ENCODE measurements at places on chromosomes 4 and X. TPM values are rescaled to one million over a fixed set of nuclear protein-coding genes. Genes with fewer than 3 reads are reported as not detected.

RAB40A gene
- 0.07 TPM for total RNA-seq

DNA sequence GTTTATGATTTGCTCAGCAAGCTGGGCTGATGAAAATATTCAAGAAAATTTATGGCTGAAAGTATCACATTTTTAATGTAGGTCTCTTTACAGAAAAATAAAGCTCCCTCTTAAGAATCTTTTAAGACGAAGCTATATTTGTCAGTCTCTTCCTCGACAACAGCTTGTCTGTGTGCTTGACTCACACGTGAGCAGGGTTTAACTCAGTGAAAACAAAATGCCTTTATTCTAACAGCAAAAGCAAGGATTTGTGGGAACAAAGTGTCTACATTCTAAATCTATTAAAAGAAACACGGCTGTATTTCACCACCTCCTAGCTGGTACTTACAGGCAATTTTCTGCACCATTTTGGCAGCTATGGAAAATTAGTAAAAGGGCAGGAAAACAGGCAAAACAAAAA, 75.5 kb downstream of the NYX start:
- DNase-seq = no peak

- peak; percentile 1 for DNase-seq
These were observed at the start of gene GPRASP1 for GRCh38 chrX:102651242-102652011. GPRASP1 (plus strand) TSS chrX:102651483; CDS start chrX:102653914, 2,431 bp downstream.

DNA sequence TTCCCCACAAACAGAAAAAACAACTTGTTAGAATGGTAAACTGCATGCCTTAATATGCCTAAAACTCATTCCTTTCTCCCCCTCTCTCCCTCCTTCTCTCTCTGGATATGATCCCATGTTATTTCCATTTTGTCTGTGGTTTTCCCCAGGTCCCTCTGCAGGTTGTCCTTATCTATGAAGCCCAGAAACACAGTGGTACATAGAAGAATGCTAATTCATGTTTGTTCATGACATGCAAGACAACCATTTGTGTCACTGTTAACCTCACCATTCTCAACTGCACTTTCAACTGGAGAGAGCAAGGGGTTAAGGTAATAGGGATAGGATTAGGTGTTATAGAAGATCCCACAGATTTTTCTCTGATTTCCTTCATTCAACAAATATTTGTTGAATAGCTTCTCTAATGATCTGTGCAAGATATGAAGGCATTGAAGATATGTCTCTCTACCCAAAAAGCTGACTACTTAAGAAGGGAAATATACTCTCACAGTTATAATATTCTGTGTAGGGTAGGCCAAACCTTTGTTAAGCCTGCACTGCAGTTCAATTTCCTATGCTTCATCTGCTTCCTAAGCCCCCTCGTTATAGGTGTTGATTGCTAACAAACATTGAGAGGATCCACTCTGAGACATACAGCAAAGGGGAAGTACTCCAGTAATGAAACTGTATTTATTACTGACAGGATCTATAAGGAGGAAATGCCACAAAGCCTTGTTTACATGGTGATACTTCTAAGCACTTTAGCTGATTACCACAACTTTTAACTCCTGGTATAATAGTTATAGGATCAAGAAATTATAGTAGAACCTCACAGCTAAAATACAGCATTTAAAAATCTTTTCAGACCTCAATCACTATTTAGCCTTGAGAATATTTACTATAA, 96.1 kb downstream of the FRYL start:
- no peak for DNase-seq

DNA sequence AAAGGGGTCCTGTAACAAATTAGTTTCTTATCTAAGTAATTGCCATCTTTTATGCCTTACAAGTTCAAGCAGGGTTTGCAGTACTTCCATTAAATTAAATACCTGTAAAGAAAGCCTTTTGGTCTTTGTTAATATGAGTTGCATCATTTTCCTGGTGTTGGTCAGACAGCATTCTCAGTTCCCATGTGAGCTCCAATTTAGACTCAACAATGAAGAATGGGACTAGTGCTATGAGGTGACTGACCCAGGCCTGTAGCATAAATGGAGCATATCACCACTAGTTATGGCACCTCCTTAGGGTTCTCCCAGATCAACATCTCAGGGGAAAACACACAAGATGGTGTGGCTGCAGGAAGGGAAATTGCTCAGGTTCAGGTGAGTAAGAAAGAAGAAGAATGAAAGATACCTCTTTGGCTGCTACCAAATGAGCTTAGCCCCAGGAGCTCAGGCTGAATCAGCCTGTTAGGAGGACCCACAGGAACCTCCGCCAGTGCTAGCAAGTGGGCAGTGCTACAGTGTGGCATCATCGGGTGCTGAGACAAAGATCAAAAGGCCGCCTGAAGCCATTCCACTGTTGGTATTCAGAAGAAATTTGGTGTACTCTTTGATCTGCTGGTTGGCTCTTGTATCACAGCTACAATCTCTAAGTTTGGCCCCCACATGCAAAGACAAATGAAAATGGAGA, 1.8 kb downstream of the TTC29 start:
- peak; percentile 53 for DNase-seq

PRRG1 gene
- total RNA-seq = 9.8 TPM

GJB1 gene
- total RNA-seq = not detected

DNA sequence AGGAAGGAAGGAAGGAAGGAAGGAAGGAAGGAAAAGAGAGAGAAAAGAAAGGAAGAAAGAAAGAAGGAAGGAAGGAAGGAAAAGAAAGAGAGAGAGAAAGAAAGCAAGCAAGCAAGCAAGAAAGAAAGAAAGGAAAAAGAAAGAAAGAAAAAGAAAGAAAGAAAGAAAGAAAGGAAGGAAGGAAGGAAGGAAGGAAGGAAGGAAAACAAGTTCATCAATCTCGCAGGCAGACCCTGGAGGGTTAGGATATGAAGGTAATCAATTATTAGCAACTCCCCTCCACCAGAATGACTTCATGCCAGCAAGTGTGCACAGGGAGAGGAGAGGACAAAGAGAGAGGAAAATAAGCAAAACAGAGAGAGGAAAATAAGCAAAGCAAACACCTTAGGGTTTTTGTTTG, 80.2 kb downstream of the MTNR1A start:
- no peak for DNase-seq

GRCh38 chr4:26141911-26142638, 178.7 kb upstream of the RBPJ start:
- peak; percentile 36 for DNase-seq

PRRG3 gene
- not detected for total RNA-seq

DNA sequence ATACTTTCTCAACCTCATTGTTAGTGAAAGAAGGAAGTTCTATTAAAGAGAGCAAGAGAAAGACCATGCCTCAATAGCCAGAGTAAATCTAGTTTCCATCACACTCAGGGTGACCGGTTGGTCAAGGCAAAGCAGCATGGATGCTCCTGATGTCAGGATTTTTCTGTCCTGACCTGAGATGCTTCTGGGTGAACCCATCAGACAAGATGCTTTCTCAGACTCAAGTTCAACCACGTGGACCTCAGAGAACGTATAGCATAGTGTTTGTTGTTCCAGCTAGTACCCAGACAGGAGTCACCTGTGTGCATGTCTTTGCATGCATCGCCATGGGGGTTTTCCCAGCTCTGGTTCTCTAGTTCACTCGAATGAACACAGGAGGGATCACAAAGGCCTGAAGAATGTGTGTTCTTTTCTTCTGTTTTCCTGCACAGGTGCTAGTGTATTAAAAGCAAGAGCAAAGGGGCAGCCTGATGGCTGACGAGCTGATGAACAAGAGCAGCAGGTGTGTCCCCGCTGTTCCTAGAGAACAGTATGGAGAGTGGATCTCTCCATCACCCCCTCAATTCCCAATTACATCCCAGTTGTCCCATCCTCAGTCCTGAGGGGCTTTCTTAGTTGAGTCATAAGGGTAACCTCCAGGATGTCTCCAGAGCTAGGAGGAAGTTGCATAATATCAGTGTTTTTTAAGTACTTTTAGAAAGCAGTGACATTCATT, 110.5 kb upstream of the ENPP6 start:
- no peak for DNase-seq

- DNase-seq = peak; percentile 61
These were observed 802 bp downstream of the BMP2K start for GRCh38 chr4:78776729-78777575.

NAT8L gene
- total RNA-seq = 0.10 TPM

DNA sequence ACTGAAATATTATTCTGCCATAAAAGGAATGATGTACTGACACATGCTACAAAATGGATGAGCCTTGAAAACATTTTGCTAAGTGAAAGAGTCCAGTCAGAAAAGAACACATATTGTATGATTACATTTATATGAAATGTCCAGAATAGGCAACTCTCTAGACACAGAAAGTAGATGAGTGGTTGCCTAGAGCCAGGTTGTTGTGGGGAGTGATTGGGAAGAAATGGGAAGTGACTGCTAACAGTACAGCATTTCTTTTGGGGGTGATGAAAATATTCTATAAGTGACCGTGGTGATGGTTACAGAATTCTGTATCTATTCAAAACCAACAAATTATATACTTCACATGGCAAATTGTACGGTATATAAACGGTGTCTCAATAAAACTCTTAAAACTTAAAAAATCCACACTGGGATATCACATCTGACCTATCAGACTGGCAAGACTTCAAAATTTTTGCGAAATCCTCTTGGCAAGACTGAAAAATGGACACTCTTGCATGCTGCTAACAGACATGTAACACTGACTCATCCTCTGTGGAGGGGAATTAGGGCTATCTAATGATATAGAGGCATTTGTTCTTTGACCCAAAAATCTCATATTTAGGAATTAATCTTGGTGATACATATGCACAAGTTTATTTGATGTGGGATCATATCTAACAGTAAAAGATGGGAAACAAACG, 71.8 kb downstream of the FAM13A start:
- DNase-seq = peak; percentile 76

VCX gene
- total RNA-seq = not detected

All from HFFc6 (cell line).